Right kidney (tissue), 9 donors: ENCODE measurements at places on chromosomes 2 and 18.

- DNase-seq, result no peak
Measured at GRCh38 chr2:20159411-20160070, 65.4 kb downstream of the SDC1 start.

GRCh38 chr2:160238392-160238791, 38.3 kb upstream of the ITGB6 start:
- DNase-seq, result no peak

- DNase-seq, result peak; percentile 89
Measured at GRCh38 chr2:143936848-143937722, 582.8 kb downstream of the ZEB2 start.

DNA sequence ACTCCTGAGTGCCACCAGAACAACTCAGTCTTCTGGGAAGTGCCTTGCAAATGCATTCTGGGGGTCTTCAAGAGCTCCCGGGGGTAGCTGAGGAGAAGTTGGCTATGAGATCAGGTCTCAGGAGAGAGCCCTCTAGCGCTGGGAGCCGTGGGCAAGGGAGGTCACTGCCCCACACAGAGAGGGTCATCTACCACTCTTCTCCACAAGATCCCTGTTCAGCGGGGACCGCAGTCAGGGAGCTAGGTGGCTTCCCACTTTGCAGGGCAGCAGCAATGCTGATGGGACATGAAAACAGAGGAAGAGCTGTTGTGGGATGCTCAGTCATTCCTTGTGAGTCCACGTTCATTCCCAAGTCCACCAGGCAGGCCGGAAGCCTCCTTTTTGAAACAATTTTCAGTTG, 66.6 kb downstream of the ACKR3 start:
- no peak for DNase-seq

GRCh38 chr2:229463841-229464346, 192.8 kb upstream of the PID1 start:
- DNase-seq, result no peak

DNA sequence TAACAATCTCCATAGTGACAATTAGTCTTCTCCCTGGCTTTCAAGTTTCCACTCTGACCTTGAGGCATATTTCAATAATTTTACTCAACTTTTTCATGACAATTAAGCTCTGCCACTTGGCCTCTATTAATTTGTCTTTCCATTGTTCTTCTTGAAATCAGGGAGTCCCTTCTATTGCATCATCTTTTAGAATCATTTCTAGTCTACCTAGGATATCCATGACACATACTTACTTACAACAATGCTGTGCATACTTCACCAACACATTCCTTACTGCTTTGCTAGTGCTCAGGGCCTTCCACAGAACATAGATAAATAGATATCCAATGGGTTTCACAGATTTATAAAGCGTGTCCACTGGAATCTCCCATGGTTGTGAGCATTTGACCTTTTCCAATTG, 331.5 kb upstream of the LRP1B start:
- no peak for DNase-seq

- no peak for DNase-seq
Measured at GRCh38 chr2:229130522-229130921, 140.6 kb downstream of the PID1 start.

GRCh38 chr18:48613589-48614404, 75.0 kb downstream of the CTIF start:
- peak; percentile 45 for DNase-seq

DNA sequence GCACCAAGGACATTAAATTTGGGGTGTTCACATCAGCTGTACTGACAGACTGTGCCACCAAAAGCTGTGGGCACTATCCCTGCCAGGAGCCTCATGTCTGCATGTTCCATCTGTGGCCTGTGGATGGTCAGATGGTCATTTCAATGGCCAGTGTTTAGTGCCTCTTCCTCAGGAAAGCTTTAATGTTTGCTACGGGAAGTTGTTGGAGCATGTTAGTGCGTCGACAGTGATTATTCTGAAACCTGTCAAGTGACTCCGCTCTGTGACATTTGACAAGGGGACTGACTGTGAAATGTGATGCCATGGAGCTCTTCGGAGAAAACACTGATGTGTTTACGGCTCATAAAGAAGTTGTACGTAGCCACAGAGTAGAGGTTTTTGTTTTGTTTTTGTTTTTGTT, 18.7 kb upstream of the RGPD4 start:
- no peak for DNase-seq

- DNase-seq, result no peak
Measured at GRCh38 chr2:88248280-88248828, 78.2 kb downstream of the THNSL2 start.

- no peak for DNase-seq
Measured at GRCh38 chr18:76410033-76410432, 85.0 kb downstream of the ZNF516 start.

- peak; percentile 9 for DNase-seq
Measured at GRCh38 chr2:72579591-72580180, 246.1 kb downstream of the EXOC6B start.

GRCh38 chr18:79712206-79712857, 32.7 kb downstream of the CTDP1 start:
- no peak for DNase-seq

- no peak for DNase-seq
Measured at GRCh38 chr2:230643576-230644291, 68.9 kb upstream of the CAB39 start.

DNA sequence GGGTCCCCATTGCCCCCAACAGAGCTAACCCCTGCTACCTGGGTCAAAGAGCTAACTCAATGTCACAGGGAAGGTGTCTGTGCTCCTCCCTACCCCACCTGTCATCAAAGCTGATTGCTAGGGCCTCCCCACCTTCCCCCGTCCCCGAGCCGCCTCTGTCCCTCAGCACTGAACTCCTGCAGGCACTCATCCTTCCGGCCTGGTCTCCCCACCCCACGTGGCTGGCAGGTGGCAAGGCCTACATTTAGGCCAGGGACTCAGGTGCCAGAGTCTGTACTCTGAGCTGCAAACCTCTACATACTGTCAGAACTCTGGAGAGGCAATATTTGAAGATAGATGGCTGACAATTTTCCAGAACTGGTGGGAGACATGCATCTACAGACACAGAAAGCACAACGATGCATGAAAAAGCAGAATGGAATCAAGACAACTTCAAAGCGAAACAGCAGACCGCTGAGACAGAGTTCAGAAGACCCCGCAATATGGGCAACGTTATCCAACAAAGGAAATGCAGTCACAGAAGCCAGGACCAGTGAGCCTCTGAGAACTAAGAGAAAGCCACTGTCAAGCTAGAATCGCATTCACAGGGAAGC, 195.8 kb downstream of the HDAC4 start:
- no peak for DNase-seq

GRCh38 chr2:71686781-71687180, 233.4 kb downstream of the DYSF start:
- no peak for DNase-seq

DNA sequence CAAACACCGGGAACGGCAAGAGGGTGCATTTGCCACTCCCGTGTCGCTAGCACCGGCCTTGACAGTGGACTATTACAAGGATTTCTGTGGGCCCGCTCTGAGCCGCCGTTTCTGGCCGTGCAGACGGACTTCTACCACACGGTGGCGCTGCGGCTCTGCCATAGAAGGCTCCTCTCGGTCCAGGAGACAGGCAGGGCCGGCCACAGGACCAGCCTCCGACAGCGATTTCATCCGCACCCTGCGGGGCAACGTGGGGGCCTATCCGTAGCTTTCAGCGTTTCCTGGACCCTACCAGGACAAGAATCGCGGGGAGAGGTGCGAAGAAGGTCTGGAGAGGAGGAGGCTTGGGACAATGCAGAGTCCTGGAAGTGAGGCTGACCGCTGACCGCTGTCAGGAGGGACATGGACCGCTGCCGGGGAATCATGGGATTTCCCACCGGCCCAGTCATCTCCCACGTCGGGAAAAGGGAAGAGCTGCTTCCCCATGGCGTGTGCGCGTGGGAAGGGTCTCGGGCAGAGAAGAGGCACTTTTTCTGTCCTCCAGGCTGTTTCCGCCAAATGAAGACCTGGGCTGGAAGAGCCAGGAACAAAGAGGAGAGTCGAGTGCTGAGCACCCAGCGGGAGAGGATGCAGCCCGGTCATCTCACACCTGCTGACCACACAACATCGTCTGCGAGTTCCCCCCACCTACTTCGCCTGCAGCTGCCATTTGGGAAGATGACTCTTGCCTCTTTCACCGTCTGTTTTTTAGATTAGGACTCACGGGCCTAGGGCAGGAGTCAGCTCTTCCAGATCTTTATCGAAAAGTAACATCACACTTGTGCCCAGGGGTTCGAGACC, 35.5 kb upstream of the HAAO start:
- peak; percentile 78 for DNase-seq

- no peak for DNase-seq
Measured at GRCh38 chr2:219199470-219200211, 6.9 kb upstream of the ZFAND2B start.

GRCh38 chr2:184339966-184340365, 258.4 kb upstream of the ZNF804A start:
- DNase-seq, result no peak

GRCh38 chr2:241612156-241613016, 24.6 kb downstream of the THAP4 start:
- DNase-seq, result peak; percentile 33

GRCh38 chr18:26865557-26865956, at the start of gene AQP4:
AQP4 (minus strand) TSS chr18:26865707; CDS start chr18:26865689, 18 bp downstream.
- DNase-seq, result peak; percentile 14
